Motor neuron (in vitro differentiated cells): ENCODE measurements at places on chromosomes 5 and 9. TPM values are rescaled to one million over a fixed set of nuclear protein-coding genes. Genes with fewer than 3 reads are reported as not detected.
A peak's percentile ranks its signal among the peaks of the same experiment; 100 is the strongest.

DNA sequence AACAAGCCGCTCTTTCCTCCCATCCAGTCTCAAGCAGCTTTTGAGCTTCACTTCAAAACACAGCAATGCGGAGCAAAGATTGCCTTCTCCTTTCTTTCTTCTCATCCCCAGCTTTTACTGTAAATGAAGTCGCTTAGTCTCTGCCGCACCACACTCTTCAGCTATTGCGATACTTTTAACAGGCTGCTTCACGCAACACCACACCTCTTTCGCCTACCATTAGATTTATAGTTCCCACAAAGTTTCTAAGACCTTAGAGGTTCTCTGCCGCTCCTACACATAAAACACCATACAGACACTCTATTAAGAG, 711 bp downstream of the PGGT1B start:
- peak; percentile 35 for ATAC-seq

DNA sequence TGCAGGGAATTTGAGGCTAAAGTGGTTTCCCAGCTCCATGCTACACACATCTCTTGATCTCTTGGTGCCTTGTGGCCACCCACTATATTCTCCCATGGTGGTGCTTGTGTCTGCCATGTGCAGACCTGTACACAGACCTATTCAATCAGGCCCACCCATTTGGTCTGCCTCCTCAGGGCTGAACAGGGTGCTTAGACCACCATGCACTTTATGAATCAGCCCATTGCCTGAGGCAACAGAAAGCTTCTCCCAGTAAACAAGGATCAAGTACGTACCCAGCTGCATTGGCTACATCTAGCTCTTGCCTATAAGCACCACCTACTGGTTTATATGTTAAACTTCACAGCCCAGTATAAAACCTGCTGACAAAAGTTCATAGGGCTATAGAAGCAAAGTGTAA, 664.3 kb upstream of the EDIL3 start:
- ATAC-seq: peak; percentile 20

The HMGCR gene
- 54.9 and 55.2 TPM in 2 replicates for total RNA-seq

DNA sequence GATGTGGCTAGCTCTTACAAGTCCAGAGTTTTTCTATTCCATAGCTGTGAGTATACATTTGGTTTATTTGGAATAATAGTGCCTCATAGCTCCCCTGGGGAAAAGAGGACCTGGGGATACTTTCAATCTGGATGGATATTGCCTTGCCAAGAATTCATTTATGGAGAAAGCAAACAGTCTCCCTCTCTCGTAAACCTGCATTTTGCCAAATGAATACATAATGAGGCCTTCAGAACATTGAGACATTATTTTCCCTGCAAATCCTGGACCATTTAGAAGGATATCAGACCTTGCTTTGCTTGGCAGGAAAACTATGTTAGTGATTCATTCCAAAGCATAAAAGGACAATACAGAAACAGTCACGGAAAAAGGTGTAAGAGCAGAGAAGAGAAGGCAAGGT, 569.6 kb upstream of the BRINP1 start:
- ATAC-seq: no peak

GRCh38 chr9:116549061-116549664, 137.9 kb upstream of the TRIM32 start:
- ATAC-seq: peak; percentile 98
